Stimulated activated CD8-positive, alpha-beta memory T cell treated with anti-CD3 and anti-CD28 coated beads, Interleukin-7, amount 100 ng/mL, for 1 hour (primary cell): ENCODE measurements at places on chromosomes 1 and 21.

GRCh38 chr1:73517603-73518191, 680.3 kb downstream of the LRRIQ3 start:
- DNase-seq = no peak

- DNase-seq = no peak
Observed at GRCh38 chr1:28281608-28282425, 22.5 kb downstream of the SESN2 start.

DNA sequence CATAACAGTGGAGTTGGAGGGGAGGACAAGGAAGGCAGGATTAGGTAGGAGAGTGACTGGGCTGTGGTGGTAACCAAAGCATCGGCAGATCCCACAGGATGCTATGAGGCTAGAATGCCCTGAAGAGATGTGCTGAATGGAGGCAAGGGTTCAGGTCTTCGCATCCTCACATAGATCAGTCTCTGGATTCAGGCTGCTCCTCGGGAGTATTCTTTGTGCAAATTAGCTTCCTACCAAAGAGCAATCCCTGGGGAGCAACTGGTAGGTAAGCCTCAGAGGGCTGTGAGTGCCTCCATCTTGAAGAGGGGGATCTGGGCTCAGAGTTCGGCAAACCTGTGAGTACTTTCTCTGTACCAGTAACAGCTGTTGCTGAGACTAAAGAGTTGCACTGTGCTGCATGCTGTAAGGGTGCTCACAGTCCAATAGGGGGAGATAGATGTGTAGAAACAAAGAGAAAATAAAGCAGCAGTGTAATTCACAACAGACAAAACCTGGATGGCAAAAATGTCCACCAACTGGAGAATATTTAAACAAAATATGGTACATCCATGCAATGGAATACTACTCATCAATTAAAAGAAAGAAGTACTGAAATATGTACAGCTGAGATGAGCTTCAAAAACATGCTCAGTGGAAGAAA, 322.4 kb upstream of the DEPDC1 start:
- DNase-seq = no peak

DNA sequence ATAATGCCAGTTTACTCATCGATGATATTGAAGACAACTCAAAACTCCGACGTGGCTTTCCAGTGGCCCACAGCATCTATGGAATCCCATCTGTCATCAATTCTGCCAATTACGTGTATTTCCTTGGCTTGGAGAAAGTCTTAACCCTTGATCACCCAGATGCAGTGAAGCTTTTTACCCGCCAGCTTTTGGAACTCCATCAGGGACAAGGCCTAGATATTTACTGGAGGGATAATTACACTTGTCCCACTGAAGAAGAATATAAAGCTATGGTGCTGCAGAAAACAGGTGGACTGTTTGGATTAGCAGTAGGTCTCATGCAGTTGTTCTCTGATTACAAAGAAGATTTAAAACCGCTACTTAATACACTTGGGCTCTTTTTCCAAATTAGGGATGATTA, 13.7 kb downstream of the GGPS1 start:
- no peak for DNase-seq

DNA sequence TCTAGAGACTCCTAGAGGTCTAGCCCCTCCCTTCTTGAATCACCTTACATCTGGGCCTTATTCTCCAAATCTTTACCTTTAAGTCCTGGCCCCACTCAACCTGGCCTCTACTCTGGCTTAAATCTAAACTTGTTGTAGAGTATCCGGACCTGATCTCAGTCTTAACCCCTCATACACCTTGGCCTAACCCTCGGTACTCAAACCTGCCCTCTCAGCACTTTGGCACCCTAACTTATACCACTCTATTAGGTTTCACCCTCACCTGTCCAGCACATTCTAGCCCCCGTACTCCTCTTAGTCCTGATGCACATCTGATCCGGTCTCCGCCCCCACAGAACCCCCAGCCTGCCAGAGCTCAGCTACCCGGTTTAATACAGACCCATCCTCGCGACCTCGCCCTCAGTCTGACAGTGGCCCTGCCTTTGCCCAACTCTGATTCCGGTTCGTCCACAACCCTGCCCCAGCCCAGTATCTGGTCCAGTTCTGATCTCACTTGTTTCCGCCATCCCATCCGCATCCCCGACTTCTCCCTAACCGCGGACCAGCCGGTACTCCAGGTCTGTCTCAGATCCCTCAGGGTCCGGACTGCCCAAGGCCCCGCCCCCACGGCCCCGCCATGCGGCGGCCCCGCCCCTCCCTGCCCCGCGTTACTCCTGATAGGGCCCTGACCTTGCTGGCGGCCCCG, 1.5 kb downstream of the TRIM62 start:
- peak; percentile 49 for DNase-seq

- no peak for DNase-seq
Observed at GRCh38 chr1:91148641-91149069, 126.8 kb upstream of the ZNF644 start.
